Stimulated activated CD8-positive, alpha-beta memory T cell treated with anti-CD3 and anti-CD28 coated beads, Interleukin-15, amount 100 ng/mL, for 24 hours (primary cell): ENCODE measurements at places on chromosomes 6 and 20.

GRCh38 chr6:107542192-107542668 is 52.3 kb downstream of the SOBP start:
- no peak for DNase-seq

DNA sequence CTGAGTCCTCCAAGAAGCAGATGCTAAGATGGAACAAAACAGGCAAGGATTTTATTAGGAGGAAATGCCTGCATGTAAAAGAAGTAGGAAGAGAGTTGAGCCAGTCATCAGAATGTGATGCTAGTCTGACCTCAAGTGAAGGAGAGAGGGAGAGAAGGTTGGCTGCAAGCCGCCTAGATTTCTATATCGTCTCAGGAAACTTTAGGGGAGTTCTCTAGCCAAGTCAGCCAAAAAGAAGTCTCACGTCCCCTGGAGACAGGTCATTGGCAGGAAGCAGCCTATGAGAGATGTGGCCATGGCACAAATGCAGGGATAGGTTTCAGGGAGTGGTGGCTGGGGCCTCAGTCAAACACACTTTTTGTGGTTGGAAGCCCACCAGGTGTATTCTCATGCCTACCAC is 378.0 kb downstream of the CD109 start:
- DNase-seq, result no peak

DNA sequence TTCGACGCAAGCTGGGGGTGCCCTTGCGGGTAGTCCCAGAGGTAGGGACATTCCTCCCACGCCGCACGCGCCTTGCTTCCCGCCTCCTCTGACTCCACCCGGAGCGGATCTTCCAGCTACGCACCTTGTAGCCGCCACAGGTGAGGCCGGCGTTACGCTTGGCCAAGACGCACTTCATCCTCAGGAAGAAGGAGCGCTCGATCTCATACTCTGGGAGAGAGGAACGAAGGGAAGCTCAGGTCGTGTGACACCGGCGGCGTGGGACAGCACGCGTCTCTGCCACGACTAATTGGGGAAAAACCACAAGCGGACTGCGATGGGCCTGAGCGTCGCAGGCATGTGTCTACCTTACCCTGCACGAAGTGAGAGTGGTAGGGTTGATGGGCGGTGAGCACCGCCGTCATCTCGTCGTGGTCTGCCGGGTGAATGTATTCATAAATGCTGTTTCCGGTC is 15.5 kb downstream of the SIM1 start:
- DNase-seq, result no peak

DNA sequence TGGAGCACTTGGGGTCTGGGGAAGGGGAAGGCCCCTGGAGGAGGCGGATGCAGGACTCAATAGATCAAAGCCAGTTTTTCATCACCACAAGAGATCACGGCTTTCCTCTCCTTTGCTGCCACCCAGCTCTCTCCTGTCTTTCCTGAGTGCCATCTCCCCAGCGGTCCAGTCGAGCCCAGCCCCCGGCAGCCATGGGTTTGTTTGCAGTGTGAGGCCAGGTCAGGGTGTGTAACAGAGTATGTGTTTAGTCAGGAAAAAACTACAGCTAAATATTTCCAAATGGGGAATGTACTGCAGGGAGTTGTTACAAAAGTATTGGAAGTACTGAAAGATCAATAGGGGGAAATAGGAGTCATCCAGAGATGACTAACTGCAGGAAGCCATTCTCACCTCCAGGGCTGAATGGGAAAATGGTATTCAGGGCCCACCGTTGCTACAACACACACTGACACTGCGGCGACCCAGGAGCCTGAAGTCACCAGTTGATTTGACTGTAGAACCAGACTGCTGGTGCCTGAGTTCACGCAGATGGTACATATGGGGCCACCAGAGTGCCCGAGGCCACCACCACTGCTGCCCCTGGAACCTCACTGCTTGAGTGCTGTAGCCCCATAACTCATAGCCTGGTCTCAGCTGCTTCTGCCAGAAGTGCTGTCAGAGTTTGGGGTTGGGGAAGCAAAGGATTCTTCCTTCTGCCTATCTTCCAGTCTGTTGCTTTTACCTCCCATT is 23.6 kb upstream of the FANCE start:
- no peak for DNase-seq

- DNase-seq, result peak; percentile 78
These were observed 24.8 kb downstream of the C6orf15 start for GRCh38 chr6:31087494-31088089.

DNA sequence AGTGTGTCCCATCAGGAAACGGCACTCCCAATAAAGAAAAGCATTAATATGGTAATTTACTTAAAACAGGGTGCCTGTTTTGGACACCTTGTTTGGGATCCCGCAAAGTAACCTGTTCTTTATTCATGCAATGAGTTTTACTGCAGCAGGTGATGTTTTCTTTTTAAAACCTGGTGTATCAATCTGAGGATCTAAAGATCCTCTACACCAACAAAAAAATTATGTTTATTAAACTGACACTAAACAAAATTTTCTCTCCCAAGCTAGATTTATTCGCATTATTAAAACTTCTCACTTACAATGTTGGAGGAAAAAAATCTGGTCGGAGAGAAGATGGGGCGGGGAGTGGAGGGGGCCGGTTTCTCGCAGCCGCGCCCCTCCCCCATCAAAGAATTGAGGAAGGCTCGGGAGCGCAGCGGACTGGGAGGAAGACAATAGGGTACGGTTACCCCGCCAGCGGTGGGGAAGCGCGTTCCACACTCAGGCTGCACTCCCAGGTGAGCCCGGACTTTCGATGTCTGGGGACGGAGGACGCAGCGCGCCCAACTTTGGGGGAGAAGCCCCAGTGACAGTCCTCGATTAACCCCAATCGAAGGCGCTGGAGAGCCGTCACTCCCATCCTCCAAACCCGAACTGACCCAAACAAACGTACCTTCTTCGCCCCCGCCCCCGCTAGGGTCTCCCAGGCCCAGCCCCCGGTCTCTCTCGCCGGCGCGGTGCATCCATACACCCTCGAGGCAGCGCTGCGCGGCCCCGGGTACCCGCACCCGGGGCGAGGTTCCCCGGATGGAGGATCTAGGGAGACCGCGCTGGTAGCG is 1.3 kb downstream of the CD24 start:
- DNase-seq, result no peak

DNA sequence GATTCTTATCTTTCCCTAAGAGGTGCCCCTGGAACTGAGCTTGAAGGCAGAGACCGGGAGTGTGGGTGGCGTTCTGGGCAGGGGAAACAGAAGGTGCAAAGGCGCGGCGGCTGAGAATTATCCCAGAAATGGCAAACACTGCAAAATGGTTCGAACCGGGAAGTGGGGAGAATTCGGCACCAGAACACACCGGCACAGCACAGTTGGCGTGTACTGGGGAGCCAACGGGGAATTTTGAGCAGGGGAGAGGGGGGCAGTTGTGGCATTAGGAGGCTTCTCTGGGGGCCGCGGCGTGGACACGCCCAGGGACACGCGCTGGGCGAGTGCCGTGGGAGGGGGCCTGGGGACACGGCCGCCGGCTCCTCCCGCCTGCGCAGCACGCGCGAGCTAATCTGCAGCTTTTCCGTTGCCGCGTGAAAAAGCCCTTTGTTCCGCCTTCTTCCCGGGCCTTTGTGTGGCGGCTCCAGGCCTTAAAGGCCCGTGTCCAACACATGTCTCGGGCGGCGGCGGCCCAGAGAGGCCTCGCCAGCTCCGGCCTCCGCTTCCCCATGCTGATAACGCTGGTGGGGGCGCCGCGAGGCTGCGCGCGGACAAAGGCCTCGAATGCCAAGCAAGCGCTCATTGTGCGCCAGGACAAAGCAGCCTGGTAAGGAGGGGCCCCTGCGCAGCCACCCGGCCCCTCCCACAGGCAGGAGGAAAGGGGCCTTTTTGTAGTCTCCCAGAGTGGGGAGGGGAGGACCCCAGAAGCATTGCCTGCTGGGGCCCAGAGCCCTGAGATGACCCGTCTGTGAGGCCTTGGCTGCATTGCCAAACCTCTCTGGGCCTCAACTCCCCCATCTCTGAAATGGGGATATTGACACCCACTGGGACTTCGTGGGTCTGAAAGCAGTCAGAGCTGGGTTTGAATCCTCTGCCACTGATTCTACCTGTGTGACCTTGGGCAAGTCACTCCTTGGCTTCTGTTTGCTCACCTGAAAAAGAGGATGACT is 82.8 kb downstream of the CD40 start:
- DNase-seq, result no peak

DNA sequence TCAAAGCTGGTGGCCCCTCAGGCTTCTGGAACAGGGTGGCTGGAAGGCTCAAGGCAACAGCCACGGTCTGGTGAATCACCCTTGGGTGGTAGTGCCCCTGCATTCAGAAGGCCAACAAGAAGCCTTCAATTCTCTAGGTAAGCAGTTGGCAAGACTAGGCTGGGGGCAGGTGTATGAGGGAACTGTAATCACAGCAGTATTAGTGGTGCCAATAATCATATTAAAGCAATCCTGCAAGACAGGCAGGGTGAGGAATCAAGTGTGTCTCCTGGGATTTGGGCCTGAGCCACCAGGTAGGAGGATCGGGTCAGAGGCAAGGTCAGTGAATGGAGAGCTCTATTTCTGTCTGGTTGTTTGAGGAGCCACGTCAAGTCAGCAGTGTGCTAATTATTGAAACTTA is 24.9 kb upstream of the SCUBE3 start:
- no peak for DNase-seq

GRCh38 chr6:159594750-159595117 is 98.3 kb downstream of the SOD2 start:
- DNase-seq, result no peak

DNA sequence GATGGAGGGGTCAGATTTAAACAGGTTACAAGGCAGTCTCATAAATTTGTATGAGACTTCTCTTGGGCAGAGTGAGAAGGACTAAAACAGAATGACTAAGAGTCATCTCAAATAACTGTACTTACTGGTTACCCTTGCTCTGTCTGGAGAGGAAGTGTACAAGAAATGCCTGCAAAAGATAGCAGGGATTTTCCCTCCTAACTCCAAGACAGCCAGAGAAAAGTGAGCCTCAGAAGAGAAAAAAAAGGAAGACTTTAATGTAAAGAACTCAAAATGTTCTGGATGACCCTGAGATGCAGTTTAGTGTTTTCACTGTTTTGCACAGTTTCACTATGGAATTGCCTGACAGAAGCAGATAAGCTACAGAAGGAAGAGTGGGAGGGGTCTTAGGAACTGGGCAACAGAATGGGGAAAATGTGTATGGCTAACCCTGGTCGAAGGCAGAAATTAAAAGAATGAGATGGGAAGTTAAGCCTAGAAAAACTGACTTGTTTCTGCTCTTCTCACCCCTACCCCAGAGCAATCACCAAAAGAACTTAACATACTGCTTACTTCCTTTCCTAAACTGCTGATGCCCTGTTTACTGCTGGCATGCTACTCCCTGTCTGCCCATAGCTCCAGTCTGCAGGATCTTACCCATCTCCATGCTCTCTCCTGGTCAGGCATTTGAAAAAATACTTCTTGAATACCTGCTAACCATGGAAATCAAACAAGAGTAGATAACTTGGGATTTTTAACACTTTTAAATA is 98.1 kb upstream of the MARCKS start:
- DNase-seq, result no peak

GRCh38 chr6:105560611-105561066 is 157.8 kb upstream of the PREP start:
- no peak for DNase-seq
